Foreskin fibroblast (primary cell): ENCODE measurements at places on chromosomes 3 and 15.

- no peak for DNase-seq
Observed at GRCh38 chr3:16658004-16658924, 53.0 kb upstream of the DAZL start.

DNA sequence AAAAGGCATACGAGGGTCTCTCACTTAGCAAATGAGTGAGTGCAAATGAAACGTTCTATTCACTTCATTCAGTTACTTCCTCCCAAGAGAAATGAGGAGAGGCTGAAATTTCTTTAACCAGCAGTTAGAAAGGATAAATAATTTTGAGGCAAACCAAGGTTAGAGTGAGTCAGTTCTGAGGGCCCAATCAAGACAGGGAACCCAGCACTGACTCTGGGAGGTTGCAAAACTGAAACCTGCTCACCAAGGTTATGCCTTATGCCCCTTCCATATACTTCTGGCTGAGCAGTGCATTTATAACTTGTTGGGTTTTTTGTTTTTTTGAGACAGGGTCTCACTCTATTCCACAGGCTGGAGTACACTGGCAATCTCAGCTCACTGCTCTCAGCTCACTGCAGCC, 4.5 kb upstream of the RPSA start:
- no peak for DNase-seq

- DNase-seq: peak; percentile 57
Observed at GRCh38 chr3:54427941-54428871, 305.9 kb downstream of the CACNA2D3 start.

- no peak for DNase-seq
Observed at GRCh38 chr3:195717852-195718476, 2.8 kb upstream of the MUC20 start.

DNA sequence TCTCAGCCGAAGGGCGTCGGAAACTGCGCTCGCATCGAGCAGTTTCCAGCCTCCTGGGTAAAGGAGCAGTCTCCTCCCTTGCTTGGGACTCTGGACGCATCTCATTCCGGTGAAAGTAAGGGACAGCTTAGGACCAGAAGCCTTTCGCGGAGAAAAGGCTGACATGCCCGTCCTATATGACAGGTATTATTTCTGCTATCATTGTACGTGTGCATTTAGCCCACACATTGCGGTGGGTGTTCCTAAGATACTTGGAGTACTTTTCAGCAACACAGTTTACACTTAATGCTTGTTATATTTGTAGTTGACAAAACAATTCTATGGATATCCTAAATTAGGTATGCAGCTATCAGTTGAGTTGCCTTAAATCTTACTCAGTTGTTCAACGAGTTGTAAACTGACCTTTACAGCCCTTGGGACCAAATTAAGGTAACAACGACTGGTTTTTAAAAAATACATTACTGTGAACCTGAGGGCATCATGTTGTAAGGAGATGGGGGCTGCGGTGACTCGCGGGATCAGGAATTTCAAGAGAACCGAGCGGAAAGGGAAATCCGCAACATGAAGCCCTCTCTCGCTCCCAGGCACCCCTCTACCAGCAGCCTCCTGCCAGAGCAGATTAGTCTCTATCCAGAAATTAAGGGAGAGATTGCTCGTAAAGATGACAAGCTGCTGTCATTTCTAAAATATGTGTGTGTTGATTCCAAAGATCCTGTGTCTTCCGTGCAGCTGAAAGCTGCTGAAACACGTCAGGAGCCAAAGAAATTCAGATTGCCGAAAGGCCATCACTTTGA, 632 bp upstream of the COPS2 start:
- no peak for DNase-seq

DNA sequence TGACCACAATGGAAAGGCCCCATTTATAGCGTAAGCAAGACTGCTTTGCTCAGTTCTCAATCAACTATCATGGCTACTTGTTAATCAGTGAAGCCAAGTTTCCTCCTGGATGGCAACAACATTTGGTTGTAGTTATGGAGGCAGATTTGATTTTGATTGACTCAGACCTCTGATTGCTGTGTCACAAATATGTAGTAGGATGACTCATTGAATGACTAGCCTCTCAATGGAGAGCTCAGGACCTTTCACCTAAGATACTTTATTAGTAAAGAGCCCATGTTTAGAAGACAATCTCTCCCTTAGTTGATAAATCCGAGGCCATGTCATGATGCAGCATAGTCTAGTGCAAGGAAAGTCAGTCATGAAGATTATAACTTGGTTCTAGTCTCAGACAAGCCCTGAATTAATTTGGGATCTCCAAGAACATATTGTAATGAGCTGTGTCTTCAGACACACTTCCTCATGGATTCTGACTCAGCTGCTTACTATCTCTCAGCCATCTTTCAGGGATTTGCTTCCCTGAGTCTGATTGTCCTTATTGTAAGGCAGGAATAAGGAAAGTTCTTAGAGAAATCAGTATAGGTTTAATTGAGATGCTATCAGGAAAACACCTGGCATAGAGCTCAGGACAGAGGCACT, 397.4 kb upstream of the TMCO5A start:
- peak; percentile 19 for DNase-seq

GRCh38 chr15:41928637-41929620, 35.1 kb upstream of the SPTBN5 start:
- no peak for DNase-seq

GRCh38 chr15:64046421-64047153, at the start of gene DAPK2:
DAPK2 (minus strand) TSS chr15:64046485; CDS start chr15:64040261, 6,224 bp downstream.
- DNase-seq: peak; percentile 41

GRCh38 chr15:39270934-39271333, 309.9 kb upstream of the THBS1 start:
- DNase-seq: peak; percentile 86

- DNase-seq: peak; percentile 31
Observed at GRCh38 chr15:59918994-59919951, 84.8 kb upstream of the FOXB1 start.

- DNase-seq: no peak
Observed at GRCh38 chr3:52852419-52852818, 17.6 kb upstream of the MUSTN1 start.

- DNase-seq: no peak
Observed at GRCh38 chr3:27454914-27455313, 29.3 kb downstream of the SLC4A7 start.

DNA sequence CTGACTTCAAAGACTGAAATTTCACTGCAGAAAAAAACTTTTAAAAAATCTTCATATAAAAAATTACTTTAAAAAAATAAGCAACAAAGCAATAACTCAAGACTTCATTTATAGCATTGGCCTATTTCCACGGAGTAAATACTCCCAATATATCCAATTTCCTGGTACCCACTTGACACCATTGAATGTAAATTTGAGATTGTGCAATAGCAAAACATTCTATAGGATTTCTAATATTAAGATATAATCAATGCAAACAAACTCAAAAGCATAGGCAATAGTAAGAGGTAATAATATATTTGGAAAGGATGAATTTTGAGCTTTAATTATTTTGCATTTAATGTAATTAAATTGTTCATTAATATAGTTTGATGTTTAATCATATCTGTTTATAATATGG, 148.0 kb upstream of the CNTN6 start:
- DNase-seq: no peak

GRCh38 chr3:138072796-138073195, 42.6 kb downstream of the DZIP1L start:
- no peak for DNase-seq

DNA sequence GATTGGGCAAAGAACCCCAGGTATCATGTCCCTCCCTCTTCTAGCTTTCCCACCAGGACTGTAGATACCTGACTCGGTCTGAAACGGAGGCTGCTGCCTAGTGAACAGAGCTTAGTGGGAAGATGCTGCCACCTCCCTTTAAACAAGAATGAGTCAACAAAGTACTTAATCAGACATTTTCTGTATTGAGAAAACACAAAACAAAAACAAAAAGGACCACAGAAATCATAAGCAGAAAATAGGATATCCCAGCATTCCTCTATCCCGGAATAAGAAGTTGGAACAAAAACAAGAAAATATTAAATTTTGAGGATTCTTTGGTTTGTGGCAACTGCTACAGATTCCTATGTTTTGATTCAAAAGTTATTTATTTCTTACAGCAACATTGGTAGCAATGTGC, 51.7 kb upstream of the COL8A1 start:
- no peak for DNase-seq

GRCh38 chr3:61460636-61461035, 100.7 kb upstream of the PTPRG start:
- DNase-seq: no peak

DNA sequence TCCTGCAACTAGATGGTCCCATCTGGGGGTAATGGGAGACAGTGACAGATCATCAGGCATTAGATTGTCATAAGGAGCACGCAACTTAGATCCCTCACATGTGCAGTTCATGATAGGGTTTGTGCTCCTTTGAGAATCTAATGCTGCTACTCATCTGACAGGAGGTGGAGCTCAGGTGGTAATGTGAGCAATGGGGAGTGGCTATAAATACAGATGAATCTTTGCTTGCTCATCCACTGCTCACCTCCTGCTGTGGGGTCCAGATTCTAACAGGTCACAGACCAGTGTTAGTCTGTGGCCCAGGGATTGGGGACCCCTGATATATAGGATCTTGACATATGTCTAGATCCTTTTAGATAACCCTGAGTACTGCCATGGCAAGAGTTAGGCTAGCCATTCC, 52.7 kb downstream of the RASGRF1 start:
- DNase-seq: no peak

DNA sequence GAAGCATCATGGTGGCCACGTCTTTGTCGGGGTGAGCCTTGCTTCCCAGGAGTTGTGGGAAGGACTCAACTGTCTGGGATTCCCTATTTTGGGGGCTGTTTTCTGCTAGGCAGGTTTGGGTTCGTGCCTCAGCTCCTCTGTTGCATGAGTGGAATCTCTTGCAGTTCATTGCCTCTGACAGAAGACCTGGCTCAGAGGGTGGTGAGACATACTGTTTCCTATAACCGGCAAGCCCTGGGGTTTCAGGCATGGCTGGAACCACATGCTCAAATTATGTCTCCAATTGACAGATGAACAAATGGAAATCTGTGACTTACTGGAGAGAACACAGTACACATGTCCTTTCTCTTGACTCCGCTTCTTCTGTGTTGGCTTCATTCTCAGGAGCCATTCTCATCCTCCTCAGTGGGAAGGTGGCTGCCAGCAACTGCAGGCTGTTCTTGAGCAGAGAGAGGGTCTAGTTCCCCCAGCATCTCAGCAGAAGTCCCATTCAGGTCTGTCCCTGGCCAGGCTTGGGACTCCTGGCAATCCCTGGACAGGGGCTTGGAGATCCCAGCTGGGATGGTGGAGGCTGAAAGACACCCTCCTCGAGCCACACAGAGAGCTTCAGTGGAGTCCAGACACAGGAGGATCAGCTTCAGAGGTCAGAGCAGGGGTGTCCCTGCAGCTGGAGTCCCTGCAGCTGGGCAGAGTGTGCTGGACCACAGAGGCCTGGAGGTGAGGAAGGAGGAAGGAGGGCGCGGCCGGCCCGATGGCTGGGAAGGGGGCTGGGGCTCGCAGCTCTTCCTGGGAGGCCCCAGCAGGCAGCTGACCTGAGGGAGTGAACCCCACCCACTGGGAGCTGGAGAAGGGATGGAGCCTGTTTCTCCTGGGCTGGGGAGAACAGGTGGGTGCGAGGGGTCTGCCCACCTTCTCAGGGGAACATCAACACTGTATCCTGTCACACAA, 97.6 kb downstream of the LSM3 start:
- no peak for DNase-seq

DNA sequence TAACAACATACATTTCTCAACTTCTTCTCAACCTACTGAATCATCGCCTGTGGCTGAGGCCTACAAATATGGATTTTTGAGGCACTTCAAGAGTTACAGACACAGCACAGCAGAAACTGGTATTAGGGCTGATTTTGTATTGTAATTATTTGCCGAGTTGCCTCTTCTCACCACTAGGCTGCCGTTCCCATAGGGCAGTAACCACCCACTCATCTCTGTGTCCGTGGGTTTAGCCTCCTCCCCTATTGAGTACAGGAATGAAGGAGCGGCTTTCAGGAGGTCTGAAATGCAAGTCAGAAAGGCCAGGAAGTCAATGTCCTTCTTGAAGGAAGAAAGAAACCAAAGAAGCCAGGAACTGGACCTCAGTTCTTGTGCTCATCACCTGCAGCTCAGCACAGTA, 220.8 kb downstream of the MTHFS start:
- no peak for DNase-seq

DNA sequence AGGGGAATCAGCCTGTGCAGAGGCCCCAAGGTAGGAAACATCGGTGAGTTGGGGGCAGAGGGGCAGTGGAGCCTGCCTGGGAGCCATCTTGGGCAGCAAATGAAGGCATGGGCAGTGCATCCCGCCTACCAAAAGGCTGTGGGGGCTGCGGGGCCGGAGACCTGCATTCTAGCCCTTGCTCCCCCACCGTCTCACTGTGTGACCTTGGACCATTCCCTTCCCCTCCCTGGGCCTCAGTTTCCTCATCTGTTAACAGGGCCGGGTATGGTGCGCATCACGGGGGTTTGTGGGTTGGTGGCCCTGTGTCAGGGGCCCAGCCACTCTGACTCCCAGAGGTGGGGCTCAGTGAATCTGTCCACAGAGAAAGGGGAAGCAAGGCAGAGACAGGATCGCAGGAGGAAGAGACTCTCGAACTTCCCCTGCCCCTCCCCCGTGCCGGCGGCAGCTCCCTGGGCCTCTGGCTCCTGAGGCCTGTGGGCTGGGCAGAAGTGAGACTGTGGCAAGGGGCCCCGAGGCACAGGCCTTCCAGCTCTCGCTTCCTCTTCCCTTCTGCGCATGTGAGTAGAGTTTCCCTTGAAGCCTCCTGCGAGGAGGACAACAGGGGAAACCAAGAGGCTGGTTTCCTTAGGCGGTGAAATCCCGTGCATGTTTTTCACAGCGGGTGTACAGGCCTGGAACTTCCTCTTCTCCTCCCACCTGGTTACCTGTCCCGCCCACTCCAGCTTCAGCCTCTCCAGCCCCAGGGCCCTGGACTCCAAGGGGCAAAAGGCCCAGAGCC, 42.9 kb downstream of the IDH2 start:
- no peak for DNase-seq

GRCh38 chr15:96470681-96471310, 140.3 kb downstream of the NR2F2 start:
- DNase-seq: no peak
